Right hindlimb (tissue), 1 donor: ENCODE measurements at places on chromosomes 4 and X.
A peak's percentile ranks its signal among the peaks of the same experiment; 100 is the strongest.

- DNase-seq = peak; percentile 37
Observed at GRCh38 chrX:119734897-119735339, 23.5 kb upstream of the SOWAHD start.

DNA sequence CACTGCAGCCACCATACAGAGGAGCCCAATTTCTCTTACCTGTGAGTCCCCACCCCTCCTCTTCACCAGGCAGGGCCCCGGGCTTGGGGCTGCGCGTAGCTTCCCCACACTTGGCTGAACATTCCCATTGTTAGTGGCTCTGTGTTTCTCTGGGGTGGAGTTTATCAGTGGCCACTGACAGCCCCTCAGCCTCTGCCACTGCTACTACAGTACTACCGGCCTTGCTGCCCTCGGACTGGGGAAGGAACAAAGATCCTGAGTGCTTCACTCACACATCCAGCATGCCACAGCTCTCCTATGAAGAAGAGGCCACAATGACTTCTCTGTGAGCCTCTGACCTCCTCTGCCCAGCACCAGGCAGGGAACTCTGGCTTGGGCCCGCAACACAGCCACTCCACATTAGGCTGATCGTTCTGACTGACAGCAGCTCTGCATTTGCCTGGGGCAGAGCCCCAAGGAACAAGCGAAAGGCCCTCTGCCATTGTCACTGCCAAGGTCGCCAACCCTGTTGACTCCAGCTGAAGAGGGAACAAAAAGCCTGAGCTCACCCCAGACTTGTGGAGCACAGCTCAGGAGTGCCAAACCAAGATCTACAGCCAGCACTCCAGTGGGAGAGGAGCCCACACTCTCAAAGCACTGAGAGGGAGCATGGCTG lies 24.0 kb downstream of the ABCB7 start:
- DNase-seq = no peak

GRCh38 chr4:62344915-62345314 lies 1144.8 kb downstream of the ADGRL3 start:
- DNase-seq = no peak

DNA sequence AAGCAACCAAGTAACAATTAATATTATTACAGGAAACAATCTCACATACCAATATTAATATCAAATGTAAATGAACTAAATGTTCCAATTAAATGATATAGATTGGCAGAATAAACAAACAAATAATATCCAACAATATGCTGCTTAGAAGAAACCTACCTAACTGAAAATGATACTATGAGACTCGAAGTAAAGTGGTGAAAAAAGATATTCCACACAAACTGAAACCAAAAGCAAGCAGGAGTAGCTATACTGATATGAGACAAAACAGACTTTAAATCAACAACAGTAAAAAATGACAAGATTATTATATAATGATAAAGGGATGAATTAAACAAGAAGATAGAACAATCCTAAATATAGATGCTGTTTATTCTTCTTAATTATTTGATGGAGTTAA lies 140.1 kb downstream of the SPANXN4 start:
- no peak for DNase-seq

GRCh38 chr4:39942507-39942906 lies 35.2 kb downstream of the PDS5A start:
- no peak for DNase-seq

GRCh38 chrX:54798137-54798536 lies at the start of gene ITIH6:
Gene ITIH6 (minus strand): TSS chrX:54798255. CDS start chrX:54798210, 45 bp downstream.
- no peak for DNase-seq

DNA sequence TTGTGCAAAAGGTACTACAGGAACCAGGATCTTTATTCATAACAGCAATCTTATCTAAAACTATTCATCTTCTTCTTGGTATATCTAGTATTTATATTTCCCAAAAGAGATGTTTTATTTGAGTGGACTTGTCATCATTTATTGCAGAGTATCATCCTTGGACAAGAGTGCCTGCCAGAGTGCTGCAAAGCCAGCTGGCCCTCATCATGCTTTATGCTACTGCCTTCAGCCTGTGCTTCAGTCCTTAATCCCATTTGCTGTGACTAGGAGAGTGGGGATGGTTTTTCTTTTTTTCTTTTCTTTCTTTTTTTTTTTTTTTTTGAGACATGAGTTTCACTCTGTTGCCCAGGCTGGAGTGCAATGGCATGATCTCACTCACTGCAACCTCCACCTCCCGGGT lies 33.5 kb upstream of the ELF2 start:
- DNase-seq = no peak

DNA sequence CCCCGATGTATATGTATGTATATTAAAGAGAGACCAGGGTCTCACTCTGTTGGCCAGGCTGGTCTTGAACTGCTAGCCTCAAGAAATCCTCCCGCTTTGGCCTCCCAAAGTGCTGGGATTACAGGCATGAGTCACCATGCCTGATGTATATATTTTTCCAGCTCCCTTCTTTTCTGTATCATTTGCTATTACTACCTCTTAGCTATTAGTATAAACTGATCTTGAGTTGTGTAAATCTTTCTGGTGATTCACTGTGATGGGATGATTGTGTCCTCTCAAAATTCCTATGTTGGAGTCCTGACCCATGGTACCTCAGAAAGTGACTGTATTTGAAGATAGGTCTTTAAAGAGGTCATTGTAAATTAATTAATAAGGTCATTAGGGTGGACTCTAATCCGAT lies 53.1 kb downstream of the HPRT1 start:
- DNase-seq = no peak

GRCh38 chr4:186260504-186261448 lies 5.2 kb upstream of the F11 start:
- DNase-seq = peak; percentile 21

- no peak for DNase-seq
Observed at GRCh38 chrX:80576806-80577533, 156.7 kb downstream of the TENT5D start.
